ENCODE measurements at places on chromosomes 2 and 18.

DNA sequence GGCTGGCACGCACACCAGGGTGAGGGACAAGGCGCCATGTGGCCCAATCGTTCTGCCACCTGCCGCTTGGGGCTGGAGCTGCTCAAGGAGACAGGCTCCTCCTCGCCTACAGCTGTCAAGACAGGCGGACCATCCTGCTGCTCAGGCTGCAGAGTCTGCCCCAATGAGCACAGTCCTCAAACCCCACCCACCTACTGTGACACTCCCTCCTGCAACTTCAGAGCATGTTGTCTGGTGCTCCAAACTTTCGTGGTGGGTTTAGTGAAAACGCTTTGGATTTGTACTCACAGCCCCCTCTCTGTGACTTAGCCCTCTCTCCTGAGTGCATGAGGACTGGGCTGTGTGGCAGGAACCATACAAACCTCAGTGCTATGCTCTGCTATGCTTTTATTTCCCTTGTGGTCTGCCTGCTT is 23.2 kb upstream of the SLC35F6 start:
- DNase-seq = no peak

GRCh38 chr2:3434654-3435053 is 55.2 kb downstream of the TRAPPC12 start:
- no peak for DNase-seq

DNA sequence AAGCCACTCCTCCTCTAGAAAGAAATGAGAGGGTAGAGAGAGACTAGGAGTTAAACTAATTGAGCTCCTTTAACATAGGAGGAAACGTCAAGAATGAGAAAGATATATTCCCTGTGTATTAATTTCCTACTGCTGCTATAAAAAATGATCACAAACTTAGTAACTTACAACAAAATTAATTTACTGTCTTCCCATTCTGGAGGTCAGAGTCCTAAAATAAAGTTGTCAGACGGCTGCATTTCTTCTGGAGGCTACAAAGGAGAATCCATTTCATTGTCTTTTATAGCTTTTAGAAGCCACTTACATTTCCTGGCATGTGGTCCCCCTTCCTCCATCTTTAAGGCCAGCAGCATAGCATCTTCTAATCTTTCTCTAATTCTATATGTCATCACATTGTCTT is 26.9 kb downstream of the ICA1L start:
- no peak for DNase-seq

DNA sequence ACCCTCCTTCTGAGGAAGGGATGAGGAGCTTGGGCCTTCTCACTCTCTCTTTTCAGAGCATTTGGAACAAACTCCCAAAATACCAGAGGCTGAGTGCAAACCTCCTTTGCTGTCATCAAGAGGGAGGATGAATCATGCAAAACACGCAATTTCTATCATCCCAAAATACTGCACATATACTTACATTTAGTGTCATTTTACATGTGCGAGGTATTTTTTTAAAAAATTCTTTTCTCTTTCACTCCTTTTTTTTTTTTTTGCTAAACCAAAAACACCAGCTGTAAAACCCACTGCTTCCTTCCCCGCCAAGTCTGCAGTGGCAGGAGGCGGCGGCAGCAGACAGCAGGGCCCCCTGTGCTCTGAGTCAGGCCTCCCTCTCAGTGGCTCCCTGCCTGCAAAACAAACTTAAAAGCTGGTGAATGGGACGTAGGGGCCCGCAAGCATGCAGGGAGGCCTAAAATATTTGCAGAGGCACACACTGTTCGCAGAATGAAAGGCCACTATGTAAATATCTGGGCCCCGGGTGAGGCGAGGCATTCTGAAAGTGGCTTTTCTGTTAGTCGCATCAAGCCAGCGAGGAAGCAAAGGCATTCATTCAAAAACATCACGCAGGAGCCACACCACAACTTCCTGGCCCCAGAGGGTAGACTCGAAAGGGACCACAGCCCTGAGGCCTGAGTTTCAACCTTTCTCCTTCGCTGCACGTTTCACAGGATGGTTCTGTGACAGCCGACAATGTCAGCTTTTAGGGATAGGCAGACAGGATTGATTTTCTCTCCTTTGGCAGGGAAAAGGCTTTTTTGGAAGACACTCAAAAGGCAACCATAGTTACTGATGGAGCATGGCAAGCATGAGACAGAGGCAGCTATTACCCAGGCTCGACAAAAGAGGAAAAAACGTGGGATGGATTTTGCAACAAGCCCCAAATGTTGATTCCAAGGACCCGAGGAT is 73.4 kb downstream of the ACTR2 start:
- DNase-seq = no peak

GRCh38 chr2:1088192-1088860 is 137.7 kb downstream of the SNTG2 start:
- no peak for DNase-seq

- DNase-seq = peak; percentile 35
Measured at GRCh38 chr2:239465017-239466001, 64.5 kb upstream of the HDAC4 start.

DNA sequence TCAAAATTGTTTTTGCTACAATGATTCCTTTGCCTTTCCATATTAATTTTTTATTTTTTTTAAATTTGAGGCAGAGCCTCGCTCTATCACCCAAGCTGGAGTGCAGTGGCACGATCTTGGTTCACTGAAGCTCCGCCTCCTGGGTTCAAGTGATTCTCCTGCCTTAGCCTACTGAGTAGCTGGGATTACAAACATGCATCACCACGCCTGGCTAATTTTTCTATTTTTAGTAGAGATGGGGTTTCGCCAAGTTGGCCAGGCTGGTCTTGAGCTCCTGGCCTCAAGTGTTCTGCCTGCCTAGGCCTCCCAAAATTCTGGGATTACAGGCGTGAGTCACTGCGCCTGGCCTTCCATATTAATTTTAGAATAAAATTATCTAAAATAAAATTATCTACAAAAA is 41.3 kb downstream of the PTPN4 start:
- DNase-seq = no peak

GRCh38 chr2:161250864-161251436 is 57.3 kb upstream of the PSMD14 start:
- DNase-seq = peak; percentile 62

DNA sequence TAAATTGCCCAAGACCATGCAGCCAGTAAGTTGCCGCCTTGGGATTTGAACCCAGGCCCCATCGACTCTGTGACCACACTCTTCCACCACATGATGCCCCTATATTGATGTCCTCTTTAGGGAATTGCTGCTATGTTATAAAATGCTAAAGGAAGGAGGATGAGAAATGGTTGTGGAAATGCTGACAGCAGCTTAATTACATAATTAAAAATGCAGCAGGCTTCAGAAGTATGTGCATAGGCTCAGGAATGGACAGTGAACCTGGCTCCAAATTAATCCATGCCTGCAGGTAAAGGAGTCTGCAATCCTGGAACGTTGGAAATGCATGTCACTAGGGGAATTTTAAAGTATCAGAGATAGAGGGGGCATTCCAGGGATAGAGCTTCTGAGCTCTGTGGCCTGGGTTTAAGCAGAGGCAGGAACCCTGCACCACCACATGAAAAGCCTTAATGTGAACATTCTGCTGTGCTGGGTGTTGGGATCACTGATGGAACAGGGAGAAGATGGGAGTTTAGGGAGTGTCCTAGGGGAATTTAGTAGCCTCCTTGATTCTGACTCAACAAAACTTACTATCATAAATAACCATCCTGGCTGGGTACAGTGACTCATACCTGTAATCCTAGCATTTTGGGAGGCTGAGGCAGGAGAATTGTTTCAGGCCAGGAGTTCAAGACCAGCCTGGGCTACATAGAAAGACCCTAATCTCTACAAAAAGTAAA is 76.1 kb upstream of the CCDC85A start:
- DNase-seq = no peak

- no peak for DNase-seq
Measured at GRCh38 chr2:213475433-213475832, 191.2 kb downstream of the SPAG16 start.

- no peak for DNase-seq
Measured at GRCh38 chr2:46000660-46001059, 296.5 kb upstream of the EPAS1 start.

- DNase-seq = no peak
Measured at GRCh38 chr2:221752781-221753180, 180.7 kb upstream of the EPHA4 start.

- DNase-seq = no peak
Measured at GRCh38 chr2:209688385-209688784, 83.2 kb upstream of the UNC80 start.

DNA sequence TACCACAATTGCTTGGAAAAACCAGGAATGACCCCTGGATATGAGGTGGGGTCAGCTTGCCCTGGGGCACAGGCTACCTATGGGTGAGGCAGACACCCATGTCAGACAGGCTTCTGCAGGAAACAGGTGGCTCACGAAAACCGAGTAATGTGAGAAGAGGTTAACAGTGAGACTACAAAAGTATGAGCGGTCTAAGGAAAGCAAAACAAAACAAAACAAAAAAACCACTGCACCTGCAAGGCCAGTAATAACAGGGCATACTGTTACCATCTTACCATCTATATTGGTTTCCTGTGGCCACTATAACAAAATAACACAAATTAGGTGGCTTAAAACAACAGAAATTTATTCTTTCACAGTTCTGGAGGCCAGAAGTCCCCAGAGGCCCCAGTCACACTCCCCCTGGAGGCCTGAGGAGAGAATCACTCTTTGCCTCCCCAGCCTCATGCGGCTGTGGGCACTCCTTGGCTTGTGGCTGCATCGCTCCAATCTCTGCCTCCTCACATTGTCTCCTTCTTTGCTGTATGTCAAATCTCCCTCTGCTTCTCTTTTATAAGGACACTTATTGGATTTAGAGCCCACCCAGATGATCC is 86.6 kb upstream of the EPC2 start:
- DNase-seq = no peak

DNA sequence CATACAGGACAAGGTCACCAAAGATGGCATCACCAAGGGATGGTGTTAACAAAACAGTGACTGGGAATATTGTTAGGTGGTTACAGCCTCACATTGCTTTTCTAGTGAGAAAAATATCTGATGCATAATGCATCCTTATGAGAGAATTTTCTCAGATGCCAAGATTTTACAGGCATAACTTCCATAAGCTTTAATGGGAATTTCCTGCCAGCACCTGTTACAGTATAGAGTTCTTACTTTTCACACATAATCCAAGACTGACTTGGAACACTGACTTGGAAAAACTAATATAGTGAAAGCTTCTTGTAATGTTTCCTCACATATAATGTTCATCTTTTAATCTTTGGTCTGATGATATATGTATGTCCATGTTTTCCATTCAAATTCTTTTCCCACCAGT is 402.8 kb downstream of the ARHGAP15 start:
- no peak for DNase-seq

DNA sequence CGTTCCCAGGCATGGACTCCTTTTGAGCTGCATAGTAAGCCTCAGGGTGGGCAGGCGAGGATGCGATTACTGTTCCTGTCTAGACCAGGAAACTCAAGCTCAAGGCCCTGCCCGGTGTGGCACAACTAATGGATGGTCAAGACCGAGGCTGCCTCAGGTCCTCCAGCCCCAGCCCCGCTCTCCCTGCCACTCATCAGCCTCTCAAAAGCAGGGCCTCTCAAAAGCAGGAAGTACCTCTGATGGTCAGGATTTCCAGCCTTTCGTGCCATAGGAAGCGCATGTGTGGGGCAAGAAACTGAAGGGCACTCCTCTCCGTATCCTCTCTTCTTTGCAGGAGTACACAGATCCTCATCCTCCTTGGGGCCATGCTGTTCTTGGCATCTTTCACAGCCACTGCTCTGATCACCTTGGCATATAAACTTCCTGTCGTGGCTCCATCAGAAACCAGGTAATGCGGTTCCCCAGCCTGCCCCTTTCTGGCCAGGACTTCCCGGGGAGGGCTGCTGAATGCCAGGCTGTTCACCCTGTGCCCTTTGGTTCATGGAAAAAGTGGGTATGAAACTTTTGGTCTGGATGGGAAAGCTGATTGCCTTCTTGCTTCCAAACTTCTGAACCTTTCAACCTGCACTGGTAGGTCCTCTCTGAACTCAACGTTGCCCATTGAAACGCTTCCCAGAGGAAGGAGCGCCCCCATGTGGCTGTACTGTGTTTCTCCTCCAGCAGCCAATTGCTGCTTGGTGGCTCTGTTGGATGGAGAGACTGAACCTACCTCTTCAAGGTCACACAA is 82.8 kb upstream of the SEC11C start:
- peak; percentile 43 for DNase-seq

DNA sequence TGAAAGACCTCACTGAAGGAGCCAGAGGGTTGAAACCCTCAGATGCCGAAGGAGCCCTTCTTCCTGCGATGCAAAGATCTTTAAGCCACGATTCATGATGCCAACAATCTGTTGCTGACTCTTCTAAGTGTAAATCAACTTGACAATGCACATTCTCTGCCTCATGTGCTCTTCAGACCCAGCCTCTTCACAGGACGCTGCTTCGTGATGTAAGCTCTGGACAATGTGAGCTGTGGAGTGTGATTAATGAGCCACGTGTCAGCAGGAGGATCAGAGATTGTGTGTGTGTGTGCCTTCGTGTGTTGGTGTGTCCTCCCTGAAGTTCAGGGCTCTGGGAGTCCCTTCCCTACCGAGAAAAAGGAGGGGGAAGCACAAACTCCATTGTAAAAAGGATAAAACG is 26.5 kb upstream of the TWIST2 start:
- DNase-seq = no peak

- no peak for DNase-seq
Measured at GRCh38 chr18:52337276-52337675, 2.7 kb upstream of the DCC start.

DNA sequence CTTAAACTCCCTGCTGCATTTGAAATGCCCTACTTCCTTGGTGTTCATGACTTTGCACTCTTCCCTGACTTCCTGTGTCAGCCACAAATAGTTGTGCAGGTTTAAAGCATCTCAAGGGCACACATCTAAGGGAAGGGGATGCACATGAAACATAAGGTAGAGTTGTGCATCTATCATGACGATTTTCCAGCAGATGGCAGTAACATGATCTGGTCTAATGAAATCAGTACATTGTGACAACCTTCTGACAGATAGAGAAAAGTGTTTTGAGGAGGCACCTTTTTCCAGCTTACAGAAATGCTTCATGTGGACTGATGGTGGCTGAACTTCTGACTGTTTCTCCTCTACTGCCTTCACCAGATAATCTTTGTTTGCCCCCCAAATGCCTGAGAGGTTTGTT is 238.9 kb downstream of the XIRP2 start:
- DNase-seq = no peak

DNA sequence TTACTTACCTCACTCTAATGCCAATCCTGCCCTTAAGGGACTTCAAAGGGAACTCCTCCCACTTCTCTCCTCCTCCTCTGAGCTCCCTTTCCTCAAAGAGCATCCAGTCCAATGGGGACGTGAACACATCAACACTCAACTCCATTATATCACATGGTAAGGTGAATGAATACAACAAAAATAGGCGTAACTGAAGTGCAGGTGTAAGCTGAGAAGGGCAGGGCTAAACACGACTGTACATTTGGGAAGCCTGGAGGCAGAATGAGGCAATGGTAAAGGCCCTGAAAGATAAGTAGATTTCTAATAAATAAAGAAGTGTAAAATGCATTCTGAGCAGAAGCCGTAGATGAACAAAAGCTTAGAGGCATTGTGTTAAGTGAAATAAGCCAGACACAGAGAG is 226.1 kb upstream of the TRIB2 start:
- DNase-seq = no peak

GRCh38 chr2:10157293-10157692 is 34.8 kb downstream of the RRM2 start:
- no peak for DNase-seq

GRCh38 chr18:64986906-64987495 is 763.8 kb upstream of the CDH7 start:
- DNase-seq = no peak

- no peak for DNase-seq
Measured at GRCh38 chr2:70381821-70382220, 80.0 kb upstream of the FAM136A start.
